WTC11 (cell line): ENCODE measurements at places on chromosomes 2 and 18.

DNA sequence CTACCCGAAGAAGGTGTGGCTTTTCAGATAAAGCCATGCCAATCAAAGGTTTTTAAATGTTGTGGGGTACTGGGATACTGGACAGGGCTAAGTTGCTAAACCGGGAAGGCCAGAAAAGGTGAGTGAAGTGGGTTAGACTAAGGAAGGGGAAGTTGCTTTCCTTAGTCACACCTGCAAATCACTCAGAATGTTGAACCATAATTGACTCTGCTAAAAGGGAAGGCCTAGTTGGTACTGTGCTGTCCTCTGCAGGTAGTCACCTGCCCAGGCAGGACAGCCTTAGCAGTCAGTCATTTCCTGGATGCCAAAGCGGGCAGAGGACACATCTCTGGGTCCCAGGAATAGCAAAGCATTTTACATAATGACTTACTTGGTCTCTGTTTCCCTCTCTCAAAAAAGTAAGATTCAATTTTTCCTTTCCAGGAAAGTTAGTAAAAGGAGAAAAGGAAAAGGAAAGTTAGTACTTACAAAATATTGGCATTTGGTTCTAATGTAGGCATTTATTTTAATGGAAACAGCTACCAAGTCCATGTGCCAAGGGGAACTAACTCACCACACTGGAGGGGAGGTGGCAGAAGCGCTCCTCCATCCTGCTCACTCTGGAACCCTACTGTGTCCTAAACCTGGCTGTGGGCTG is 60.3 kb downstream of the RFTN2 start:
- no peak for DNase-seq

DNA sequence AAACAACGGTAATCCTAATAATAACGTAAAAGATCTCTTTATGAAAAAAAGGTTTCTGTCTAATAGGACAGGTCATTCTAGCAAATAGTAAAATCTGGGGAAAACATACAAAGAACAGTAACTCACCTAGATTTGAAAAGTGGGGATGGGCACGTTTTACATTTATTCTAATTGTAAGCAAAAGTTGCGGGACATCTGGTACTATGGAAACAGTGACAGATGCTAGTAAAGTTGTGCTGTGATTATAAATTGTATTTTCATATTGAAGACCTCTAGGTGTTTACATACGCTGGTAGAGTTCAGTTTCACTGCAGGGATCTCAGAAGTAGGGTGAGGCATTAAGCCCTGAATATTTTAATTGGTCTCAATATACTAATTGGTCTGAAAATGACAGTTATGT is 422.5 kb downstream of the DPP10 start:
- DNase-seq, result no peak

- no peak for DNase-seq
Observed at GRCh38 chr2:33014268-33014667, 67.5 kb downstream of the LTBP1 start.

DNA sequence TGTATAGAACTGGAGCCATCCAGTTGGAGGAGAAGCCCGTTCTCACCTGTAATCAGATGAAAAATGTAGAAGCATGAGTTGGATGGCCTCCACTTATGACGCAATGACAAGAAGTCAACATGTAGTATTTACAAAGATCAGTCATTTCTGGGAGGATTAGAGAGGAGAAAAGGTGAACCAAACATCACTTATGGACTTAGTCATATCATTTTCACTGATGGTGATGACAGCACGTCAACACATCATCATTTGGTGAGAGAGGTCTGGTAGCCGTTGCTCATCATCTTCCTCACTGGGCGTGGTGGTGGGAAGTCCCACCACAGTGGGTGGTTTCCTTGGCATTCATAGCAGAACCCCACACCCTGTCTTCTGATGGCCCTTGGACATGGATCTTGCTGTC is 264.2 kb upstream of the EPAS1 start:
- DNase-seq, result no peak

- no peak for DNase-seq
Observed at GRCh38 chr2:182558564-182558963, 131.7 kb upstream of the PDE1A start.

GRCh38 chr2:122704109-122704563 is 948.7 kb downstream of the TSN start:
- DNase-seq, result no peak

GRCh38 chr2:31207790-31208189 is 9.5 kb downstream of the CAPN14 start:
- DNase-seq, result no peak

GRCh38 chr2:24485197-24485596 is 5.9 kb upstream of the NCOA1 start:
- DNase-seq, result no peak

DNA sequence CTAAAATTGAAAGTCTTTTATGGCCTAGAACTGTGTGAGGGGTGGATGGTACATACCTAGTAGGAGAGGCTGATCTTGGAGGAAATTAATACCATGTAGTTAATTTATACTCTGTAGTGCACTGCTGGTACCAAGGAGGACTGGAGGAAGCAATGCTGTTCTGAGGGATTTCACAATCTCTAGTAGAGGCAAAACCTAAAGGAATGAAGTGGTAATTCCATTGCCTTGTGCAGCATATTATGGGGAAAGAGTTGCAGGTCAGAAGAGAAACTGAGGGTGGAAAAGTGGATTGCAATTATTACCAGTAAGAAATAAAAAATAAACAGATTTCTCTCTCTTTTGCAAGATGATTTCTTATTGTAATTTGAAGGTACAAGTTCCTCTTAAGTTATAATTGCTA is 2.2 kb downstream of the ABI2 start:
- no peak for DNase-seq

- DNase-seq, result no peak
Observed at GRCh38 chr2:54471221-54471711, 15.1 kb downstream of the SPTBN1 start.

GRCh38 chr2:48043131-48043700 is 136.9 kb upstream of the FBXO11 start:
- DNase-seq, result no peak

- DNase-seq, result no peak
Observed at GRCh38 chr2:218448934-218449333, 30.0 kb downstream of the VIL1 start.

GRCh38 chr2:210660-211059 is 53.2 kb downstream of the SH3YL1 start:
- no peak for DNase-seq

- DNase-seq, result no peak
Observed at GRCh38 chr2:236107942-236108625, 60.1 kb downstream of the GBX2 start.

GRCh38 chr2:108239786-108240185 is at the start of gene SULT1C3:
Gene SULT1C3, plus strand, starts transcription at chr2:108239968. Its CDS starts 7,227 bp downstream, at chr2:108247195.
- DNase-seq, result no peak
